ENCODE measurements at places on chromosomes 6 and 20.

GRCh38 chr20:63552481-63553249 is 1.3 kb upstream of the FNDC11 start:
- DNase-seq = no peak

DNA sequence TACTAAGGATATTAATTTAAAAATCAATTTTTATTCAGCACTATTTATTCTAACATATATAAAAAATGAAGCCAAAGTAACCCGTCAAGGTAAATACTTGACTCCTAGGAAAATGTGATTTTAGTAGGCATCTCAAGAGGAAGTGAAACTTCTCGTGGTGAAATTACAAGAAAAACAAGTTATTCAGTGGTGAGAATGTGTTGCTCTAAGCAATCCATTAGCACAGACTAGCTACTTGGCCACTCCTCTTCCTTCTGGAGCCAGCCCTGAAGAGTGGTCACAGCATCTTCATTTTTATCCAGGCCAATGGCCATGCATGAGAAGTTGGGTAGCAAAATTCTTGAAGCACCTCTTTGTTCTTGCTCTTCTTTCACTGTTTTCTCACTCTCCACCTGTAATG is 40.4 kb upstream of the GFRAL start:
- DNase-seq = no peak

GRCh38 chr6:170464524-170464979 is 88.6 kb downstream of the PSMB1 start:
- no peak for DNase-seq

GRCh38 chr6:157514659-157515496 is 133.9 kb downstream of the ZDHHC14 start:
- no peak for DNase-seq

DNA sequence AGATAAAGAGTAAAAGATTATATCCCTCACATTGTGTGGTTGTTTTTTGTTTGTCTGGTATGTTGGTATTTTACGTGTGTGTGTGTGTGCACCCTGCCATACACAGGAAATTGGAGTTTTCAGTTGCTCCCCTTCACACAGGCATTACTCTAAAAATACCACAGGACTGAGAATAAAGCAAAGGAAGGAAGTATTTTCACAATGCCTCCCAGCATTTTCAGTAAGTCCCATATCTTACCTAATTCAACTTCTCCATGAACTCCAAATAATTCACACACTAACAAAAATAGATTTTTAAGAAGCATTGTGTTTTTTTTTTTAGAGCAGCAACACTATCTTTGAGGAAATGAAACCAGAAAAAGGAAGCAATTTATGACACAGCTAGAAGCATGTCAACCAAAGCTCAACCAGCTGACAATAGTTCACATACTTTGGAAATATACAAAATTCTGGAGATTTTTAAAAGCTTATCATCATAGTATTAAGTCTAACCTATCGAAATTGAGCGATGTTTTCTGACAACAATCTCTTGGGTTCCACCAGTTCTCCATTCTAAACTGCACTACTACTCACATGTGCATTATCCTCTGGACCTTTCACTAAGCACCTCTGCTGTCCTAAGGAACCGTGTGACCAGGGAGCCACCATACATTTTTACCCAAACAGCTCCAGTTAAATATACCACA is 2.1 kb downstream of the UBE2J1 start:
- no peak for DNase-seq

DNA sequence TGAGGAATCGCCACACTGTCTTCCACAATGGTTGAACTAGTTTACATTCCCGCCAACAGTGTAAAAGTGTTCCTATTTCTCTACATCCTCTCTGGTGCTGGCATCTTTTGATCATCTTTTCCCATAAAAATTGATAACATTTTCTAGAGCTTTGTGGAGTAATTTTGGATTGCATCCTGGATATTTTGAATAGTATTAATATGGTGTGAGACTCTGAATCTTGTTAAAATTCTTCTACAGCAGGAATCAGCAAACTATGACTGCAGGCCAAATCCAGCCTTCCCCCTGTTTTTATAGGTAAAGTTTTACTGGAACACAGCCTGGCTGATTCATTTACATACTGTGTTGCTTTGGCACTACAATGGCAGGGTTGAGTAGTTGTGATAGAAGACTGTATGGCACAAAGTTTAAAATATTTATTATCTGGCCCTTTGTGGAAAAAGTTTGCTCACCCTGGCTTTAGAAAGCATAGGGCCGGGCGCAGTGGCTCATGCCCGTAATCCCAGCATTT is 15.0 kb upstream of the RNF8 start:
- no peak for DNase-seq
